Progenitor cell of endocrine pancreas (in vitro differentiated cells): ENCODE measurements at places on chromosomes 11 and 22.

- no peak for DNase-seq
These were observed 6.5 kb downstream of the MSANTD2 start for GRCh38 chr11:124793466-124794278.

DNA sequence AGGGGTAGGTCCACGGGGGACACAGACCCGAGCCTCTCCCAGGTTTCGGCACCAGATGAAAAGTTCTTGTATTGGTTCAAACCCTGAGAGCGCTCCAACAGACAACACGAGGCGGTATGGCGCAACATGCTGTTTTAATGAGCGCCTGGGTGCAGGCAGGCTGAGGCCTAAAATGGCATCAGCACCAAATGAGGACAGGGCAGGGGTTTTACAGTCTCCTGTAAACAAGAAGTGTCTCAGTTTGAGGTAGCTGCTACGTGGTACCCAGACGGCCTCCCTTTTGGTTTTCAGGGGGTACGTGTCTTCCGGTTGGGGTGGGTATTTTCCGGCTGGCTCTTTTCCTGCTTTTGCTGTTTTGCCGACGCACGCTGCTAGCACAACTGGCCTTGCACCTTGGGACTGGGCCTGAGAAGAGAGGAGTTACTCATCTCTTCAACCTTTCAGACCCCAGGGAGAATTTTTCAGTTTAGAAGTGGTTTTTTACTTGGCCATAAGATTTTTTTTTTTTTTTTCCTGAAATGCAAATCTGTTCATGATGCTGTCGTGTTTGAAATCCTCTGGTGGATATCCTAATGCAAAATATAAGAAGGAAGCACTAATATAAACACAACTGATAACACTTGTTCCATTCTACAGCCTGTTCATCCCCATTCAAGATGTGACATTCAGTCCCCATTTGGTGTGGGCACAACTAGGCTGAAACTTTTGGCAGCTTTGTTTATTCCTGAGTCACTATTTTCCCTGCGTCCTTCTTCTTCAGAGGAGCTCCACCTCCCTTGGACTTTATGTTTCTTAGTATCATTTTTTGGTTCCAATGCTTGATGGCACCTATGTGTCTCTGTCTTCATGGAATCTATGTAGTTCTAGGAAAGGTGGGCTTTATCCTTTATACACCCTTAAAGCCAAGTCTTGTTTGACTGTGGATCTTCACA lies 6.5 kb downstream of the PPFIBP2 start:
- no peak for DNase-seq

DNA sequence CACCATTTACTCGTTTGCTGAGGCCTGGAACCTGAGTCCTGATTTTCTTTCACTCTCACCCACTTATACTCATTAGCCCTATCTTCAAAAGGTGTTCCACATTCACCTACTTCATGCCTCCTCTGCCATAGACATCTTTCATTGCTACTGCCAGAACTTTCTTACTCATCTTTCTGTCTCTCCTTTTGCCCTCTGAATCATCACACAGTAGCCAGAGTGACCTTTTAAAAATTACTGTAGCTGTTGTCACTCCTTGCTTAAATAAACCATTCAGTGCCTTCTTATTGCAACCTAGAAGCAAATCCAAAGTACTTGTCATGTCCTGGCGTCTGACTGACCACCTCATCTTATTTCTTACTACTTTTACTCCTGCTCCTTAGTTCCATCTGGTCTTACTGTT lies 38.2 kb downstream of the ATXN10 start:
- DNase-seq: no peak

GRCh38 chr22:39723463-39723862 lies 152.9 kb downstream of the CACNA1I start:
- DNase-seq: no peak

DNA sequence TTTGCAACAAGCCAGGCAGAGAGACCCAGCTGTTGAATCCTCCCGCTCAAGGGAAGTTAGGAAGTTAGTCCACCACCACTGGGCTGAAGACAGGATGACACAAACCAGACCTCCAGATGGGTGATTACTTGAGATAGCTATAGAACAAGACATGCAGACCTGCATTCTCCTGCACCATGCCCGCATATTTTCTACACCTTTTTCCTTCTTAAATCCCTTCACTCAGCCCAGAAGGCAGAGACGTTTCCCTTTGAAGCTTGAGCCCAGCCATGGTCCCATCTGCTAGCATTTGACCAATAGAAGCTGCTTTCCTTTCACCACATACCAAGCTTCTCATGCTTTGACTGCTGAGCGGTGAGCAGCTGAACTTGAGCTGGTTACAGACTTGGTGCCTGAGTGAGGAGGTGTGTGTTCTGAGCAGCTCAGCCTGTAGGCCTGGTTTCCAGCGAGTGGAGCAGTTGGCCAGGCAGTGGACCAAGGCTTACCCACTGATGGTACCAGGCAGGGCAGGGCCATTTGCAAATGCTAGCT lies 29.2 kb upstream of the CBX6 start:
- no peak for DNase-seq

DNA sequence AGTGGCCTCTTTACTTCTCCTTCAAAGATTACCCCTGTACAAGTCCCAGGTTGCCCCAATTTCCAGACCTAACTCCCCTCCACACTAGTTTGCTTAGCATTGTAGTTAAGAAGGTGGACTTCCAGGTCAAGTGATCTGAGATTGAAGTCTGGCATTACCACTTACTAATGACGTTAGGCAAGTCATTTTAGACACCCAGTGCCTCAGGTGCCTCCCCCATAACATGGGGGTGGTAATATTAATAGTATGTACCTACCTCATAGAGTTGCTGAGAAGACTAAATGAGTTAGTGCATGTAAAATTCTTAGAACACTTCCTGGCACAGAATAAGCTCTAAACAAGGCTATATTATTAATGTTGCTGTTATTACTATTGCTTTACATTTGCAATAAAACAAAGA lies 93.4 kb downstream of the SPON1 start:
- DNase-seq: no peak

DNA sequence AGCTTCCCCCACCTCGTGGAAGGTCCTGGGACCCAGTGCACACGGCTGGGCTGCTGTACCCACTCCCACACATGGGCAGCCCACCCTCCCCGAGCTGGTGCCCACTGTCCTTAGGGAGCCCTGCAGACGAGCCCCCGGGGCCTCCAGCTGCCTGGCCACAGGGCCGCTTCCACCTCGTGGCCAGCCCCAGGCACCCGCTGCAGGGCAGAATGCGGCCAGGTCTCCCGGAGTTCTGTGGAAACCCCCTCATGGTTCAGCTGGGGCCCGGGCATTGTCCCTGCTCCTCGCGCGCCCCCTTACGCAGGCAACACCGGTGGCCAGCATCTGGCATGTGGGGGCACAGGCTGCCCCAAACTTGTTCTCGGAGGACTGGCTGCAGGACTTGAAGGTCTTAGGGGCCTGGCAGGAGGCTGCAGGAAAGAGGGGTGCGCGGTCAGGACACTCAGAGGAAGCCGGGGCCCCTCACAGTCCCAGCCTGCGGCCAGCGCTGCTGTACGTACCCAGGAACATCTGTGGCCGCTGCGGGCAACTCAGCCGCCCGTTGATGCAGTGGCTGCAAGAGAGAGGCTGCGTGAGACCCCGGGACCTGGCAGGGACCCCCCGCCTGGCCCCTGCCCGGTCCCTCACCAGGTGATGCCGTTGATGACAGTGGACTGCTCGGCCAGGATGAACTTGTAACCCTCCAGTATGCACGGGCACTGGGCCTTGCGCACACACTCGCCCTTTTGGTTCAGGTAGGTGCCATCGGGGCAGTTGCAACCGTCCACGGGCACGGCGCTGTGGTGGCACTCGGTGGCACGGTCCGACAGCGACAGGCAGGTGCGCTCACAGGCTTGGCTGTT lies 9.7 kb downstream of the MUC6 start:
- DNase-seq: no peak

GRCh38 chr11:68839054-68839865 lies 2.5 kb downstream of the CPT1A start:
- peak; percentile 93 for DNase-seq

DNA sequence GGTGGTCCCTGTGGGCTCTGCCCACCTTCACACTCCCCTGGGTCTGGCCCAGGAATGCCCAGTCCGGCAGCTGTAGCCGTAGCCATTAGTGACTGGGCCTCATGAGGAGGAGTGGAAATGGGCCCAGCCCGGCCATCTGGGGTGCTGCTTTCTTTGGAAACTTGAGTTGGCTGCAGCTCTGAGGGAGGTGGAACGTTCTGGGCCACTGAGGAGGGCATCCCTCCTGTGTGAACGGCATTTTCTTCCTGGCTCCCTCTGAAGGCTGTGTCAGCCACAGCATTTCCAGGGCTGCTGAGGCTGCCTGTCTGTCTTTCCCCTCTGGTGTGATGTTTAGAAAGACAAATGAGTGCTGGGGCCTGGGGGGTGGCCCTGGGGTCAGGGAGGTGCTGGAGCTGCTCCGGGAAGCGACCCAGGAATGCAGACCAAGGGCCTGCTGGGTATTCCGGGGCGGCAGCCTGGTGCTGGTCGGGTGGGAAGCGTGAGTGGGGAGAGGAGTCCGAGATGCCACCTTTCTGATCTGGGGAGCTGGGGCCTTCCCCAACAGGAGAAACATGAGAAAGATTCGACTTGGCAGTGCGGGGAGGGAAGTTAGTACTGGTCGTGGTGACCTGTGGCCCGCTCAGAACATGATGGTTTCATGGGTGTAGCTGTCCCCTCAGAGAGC lies 27.1 kb downstream of the PTDSS2 start:
- no peak for DNase-seq

- no peak for DNase-seq
These were observed 18.3 kb downstream of the SMIM38 start for GRCh38 chr11:69173925-69174581.

DNA sequence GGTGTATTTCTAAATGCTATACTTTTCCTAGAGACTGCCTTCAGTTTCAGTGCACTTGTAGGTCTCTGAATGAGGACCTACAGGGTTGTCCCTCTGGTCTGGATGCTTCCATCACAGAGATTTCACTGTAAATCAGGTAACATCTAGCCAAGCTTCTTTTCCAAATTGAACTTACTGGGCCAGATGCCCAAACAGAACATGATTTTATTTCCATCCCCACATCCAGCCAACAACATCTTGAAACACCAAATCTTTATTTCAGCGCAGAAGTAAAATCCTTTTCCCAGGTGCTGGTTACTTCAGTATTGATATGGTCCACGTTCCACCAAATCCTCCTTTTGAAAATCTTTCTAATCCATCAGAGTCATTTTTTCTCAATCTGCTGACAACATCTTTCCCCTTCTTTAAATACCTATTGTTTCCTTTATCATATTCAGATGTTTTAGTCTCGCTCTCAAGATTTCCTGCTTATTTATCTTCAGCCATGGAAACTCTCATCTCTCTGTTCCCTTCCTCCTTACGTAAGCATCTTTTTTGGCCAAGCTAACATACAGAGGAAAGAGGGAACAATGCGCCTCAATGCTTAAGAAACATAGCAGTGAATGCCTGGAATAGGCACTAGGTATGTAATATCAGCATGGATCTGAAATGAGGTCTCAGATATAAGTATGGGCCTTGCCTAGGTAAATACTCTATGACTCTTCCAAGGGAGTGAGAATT lies 201.2 kb upstream of the MTNR1B start:
- no peak for DNase-seq

DNA sequence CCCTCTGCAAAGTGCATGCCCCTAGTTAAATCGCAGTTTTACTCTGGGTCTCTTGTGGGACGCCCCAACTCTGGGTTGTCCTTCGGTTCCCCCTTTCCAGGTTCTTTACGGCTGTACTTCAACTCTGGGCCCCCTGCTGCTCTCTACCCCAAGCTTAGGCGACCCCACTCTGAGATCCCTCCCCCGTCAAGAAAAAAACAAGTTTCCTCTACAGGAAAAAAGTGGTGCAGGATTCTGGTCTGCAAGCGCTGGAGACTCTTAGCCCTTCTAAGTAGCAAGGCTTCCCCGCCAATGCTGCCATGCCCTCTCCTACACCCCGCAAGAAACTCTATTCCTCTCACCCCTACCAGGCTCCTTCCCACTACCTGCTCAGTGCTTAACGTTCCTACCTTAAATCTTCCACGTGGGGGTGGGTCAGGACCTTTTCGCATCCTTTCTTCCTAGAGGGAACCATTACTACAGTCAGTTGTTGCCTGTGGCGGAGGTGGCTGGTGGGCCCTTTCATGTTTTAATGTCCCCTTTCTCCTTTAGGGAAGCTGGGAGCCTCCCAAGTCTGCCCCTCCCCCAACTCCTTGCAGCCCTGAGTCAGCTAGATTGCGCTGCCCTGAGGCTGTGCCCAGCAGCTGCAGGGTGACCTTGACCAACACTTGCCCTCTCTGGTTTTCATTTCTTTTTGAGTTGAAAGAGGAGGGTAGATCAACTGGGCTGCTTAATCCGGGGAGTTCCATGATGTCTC lies 1.4 kb downstream of the NEFH start:
- no peak for DNase-seq

DNA sequence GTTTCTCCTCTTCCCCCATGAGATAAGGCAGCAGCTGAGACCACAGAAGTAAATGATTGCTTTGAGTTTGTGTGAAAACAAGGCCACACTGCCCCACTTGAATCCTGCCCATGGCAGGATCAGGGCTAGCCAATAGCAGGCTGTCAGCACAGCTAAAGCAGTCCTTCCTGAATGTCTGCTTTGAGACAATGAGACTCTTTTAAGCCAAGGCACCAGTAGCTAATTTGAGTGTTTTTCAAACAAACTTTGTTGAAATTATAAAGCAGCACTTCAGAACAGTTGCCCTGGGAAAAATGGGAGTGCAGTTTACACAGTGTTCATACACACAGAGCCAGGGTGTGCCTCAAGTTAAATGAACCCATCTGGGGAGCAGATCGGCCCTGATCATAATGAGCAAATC lies 103.5 kb upstream of the OR5AK2 start:
- peak; percentile 16 for DNase-seq

DNA sequence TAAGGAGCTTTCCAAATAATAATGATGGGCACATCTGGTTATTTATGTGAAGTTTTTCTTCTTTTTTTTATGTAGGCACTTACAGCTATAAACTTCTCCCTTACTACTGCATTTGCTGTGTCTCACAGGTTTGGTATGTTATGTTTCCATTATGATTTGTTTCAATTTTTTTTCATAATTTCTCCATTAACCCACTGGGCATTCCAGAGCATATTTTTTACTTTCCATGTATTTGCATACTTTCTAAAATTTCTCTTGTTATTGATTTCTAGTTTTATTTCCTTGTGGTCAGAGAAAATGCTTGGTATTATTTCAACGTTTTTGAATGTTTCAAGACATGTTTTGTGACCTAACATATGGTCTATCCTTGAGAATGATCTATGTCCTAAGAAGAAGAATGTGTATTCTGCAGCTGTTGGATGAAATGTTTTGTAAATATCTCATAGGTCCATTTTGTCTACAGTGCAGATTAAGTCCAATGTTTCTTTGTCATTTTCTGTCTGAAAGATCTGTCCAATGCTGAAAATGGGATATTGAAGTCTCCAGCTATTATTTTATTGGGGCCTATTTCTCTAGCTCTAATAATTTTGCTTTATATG lies 362.1 kb downstream of the DDX10 start:
- no peak for DNase-seq

DNA sequence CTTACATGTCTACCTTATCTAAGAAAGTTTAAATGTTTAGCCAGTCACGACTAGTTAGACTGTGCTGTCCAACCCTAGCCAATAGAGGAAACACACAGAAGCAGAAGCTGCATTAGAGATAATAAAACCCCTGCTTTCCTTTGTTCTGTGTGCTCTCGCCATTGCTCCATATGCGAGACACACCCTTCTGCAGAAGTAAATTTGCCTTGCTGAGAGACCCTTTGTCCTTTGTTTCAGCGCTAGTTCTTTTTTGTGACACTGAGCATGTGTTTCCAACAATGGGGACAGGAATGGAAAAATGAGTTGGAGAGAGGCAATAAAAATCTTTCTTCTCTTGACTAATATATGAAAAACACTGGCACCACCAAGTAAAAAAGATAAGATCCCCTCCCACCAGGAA lies 18.1 kb upstream of the MS4A4E start:
- no peak for DNase-seq
